Foreskin keratinocyte (primary cell): ENCODE measurements at places on chromosomes 2 and 18.

DNA sequence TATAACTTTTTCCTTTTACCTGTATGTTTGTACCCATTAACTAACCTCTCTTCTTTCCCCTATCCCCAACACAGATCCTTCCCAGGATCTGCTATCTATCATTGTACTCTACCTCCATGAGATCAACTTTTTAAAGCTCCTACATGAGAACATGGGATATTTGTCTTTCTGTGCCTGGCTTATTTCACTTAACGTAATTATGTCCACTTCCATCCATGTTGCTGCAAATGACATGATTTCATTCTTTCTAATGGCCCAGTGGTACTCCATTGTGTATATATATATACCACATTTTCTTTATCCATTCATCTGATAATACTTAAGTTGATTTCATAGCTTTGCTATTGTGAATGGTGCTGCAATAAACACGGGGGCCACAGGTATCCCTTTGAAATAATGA, 135.9 kb upstream of the THUMPD2 start:
- DNase-seq, result no peak

DNA sequence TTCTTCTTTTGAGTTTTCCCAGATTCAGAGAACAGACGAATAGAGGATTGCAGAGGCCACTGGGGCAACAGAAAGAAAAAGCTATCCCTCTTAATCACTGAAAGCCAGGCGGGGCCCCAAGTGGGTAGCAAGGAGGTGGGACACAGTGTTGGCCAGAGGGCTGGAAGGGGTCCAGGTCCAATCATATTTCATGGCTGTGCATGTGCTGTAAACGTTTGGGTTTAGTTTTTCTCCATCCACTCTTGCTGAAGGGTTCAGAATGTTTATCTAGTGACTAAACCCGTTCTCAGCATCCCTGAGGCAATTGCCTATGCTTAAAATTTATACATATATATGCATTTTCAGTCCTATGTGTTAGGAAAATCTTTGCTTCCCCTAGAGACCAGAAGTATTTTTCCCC, 99.4 kb upstream of the EPHA4 start:
- DNase-seq, result no peak

DNA sequence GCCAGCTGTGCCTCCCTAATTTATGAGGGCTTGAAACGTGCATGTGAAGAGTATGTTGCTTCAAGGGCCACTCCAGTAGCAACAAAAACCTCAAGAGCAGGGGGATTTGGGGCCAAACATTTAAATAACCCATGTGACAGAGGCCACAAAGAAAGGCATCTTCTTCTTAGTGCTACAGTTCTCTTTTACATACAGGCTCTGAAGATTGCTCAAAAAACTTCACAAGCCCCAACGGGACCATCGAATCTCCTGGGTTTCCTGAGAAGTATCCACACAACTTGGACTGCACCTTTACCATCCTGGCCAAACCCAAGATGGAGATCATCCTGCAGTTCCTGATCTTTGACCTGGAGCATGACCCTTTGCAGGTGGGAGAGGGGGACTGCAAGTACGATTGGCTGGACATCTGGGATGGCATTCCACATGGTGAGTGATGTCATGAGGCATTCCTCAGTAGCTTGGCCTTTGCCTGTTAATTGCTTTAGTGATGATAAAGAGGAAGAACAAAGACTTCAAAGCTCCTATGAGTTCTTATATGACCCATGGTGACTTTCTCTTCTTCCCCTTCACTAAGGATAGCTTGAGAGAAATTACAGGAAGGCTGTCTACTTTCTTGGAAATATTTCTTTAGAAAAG, 40.1 kb downstream of the NRP2 start:
- DNase-seq, result no peak

- DNase-seq, result no peak
Observed at GRCh38 chr2:177538323-177538722, 145.8 kb downstream of the AGPS start.

- peak; percentile 37 for DNase-seq
Observed at GRCh38 chr18:7221424-7222155, 9.3 kb upstream of the LRRC30 start.

GRCh38 chr2:227280895-227281294, 44.2 kb upstream of the MFF start:
- DNase-seq, result no peak

DNA sequence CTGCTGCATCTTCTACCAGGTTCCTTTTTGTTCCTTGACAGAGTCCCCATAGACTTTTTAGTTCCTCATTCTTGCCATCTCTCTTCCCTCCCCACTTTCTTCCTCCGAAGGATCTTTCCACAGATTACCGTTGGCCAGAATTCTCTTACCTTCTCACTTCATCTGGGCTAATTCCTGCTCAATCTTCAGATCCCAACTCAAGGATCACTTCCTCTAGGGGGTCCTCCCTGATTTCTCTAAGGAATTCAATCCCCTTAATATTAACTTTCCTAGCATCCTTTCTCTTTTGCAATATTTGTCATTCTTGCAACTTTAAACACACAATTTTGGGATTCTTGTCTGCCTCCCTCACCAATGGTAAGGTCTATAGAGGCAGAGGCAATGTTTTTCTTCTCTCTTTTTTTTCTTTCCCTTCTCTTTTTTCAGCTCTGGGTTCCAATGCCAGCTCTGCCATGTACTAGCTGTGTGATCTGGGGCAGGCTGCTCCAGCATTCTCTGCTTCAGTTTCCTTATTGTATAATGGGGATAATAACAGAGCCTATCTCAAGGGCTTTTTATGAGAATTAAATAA, 5.4 kb upstream of the KCNE4 start:
- DNase-seq, result no peak

DNA sequence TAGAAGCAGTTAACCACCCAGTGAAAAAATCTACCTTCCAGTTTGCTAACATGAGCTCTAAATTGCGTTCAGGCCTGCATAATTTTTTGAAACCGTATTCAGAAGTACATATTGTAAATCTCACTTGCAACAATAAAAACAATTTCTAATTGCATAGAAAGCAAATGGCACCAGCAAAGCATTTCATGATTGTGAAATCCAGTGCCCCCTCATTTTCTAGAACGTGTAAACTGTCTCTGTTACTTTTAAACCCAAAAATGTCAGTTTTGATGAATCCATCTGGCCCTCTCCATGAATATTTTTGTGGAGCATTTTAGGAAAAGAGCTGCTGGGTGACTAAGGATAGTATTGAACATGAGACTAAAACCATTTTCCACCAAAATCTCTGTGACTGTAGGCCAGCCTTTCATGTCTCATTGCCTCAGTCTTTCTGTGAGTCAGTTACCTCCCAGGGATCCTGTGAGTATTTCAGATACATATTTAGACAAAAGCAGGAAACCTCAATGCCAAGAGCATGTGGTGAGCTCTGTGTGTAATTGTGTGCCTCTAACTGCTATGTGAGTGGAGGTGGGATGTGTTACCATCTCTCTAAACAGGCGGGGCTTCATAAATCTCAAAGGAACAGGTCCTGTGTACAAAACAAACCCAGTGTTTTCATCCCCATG, 477.8 kb upstream of the DCC start:
- DNase-seq, result no peak

GRCh38 chr2:42414648-42415047, 53.6 kb upstream of the COX7A2L start:
- DNase-seq, result no peak

- DNase-seq, result no peak
Observed at GRCh38 chr2:161995553-161996016, 78.4 kb downstream of the DPP4 start.

DNA sequence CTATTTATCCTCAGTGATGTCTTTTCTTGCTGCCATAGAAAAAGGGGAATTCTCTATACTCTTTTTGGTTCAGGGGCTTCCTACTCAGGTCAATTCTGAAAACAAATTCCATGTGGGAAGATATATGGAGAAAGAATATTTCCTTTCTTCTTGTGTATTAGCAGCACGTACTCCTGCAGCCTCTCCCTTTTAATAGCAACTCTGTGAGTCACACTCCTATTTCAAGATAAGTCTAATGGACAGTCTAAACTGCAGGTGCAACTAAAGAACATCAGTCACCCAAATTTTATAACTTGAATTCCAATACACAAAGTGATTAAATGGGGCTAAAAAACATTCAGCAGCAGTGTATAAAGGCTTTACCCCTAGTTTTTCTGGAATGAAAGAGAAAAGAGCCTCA, 942.2 kb downstream of the CNTNAP5 start:
- DNase-seq, result peak; percentile 4

DNA sequence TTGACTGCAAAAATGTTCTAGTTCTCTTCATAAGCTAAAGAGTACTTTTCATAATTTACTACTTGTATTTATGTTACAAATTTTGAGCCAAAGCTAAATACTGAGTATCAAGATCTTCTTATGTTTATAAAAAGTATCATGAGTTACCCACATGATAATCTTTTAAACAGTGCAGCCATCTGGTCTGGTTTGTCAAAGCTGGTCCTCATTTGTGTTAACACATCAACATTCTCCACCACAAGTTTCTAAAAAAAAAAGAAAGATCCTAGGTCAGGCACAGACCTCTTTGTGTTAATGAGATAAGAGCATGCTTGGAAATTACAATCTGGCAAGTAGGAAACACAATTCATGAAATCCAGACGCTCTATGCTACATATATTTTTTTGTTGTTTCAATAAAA, 75.5 kb upstream of the FRZB start:
- no peak for DNase-seq

DNA sequence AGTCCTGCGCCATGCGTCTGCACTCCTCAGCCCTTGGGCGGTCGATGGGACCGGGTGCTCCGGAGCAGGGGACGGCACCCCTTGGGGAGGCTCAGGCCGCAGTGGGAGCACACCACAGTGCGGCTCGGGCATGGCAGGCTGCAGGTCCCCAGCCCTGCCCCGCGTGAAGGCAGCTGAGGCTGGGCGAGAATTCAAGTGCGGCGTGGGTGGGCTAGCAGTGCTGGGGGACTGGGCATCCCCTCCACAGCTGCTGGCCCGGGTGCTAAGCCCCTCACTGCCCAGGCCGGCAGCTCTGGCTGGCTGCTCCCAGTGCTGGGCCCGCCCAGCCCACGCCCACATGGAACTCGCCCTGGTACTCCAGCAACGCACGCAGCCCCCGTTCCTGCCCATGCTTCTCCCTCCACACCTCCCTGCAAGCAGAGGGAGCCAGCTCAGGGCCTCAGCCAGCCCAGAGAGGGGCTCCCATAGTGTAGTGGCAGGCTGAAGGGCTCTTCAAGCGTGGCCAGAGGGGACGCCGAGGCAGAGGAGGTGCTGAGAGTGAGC, 198.3 kb upstream of the CNTNAP5 start:
- no peak for DNase-seq

- no peak for DNase-seq
Observed at GRCh38 chr18:10081492-10081891, 167.7 kb downstream of the VAPA start.

DNA sequence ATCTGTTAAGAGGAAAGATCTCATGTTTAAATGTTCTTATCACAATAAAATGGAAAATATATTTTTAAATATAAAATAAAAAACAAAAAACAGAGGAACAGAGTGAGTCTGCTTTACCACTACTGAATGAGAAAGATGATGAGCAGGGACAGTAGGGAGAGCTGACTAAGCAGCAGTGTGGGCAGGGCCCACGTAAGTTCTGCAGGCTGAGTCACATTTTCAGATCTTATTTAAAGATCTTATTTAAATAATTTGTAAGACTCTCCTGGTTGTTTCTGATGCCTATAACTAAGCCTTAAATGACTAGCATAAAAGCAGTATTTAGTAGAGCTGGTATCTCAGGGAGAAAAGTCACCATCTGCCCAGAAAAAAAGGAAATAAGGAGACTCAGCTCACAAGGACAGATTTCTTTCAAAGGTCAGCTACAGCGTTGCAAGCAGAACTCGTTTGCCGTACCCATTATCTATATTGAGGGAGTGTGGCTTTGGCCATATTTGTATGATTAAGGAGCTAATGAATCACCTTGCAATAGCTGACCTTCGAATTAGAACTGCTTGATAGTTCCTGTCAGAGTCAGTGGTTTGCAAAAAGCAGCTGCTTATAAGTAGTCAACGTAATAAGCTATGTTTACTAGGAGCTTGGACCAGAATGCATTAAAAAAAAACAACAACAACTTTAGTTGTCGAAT, 322.1 kb upstream of the CHAC2 start:
- no peak for DNase-seq

DNA sequence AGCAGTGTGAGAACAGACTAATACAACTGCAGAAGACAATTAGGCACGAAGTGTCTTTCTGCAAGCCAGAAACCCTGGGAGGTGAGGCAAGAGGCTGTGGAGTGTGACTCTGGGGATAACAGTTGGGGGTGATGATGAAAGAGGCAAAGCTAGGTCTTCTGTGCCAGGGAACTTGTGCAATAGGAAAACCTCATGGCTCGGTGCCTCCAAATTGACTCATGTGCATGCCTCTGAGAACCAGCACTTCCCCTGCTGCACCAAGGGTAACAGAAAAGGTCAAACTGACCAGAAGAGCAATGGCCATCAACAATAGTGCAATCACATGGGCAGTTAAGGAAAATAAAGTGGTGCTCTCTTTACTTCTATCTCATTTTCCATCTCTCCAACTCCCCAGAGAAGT, 136.4 kb downstream of the SCG2 start:
- peak; percentile 53 for DNase-seq

DNA sequence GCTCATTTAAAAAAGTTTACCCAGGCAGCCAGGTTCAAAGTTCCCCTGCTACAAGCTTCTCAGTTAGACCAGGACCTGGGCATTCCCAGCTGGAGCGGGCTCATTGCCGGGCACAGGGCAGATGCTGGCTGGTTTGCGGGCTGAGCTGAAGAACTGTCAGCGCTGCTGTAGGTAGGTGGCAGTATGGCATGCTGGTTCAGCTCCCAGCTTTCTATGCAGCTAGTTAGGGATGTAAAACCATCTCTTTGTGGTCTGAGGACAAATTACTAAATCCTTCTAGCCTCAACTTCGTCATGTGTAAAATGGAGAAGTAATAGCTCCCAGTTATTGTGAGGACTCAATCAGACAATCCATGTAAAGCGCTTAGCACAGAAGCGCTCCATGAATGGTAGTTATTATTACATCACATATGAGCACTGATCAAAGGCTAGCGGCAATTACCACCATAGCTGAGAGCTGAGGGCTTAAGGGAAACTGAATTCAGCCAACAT, 2.4 kb upstream of the LDLRAD4 start:
- peak; percentile 20 for DNase-seq

GRCh38 chr2:232022718-232023117, 61.2 kb downstream of the DIS3L2 start:
- no peak for DNase-seq

DNA sequence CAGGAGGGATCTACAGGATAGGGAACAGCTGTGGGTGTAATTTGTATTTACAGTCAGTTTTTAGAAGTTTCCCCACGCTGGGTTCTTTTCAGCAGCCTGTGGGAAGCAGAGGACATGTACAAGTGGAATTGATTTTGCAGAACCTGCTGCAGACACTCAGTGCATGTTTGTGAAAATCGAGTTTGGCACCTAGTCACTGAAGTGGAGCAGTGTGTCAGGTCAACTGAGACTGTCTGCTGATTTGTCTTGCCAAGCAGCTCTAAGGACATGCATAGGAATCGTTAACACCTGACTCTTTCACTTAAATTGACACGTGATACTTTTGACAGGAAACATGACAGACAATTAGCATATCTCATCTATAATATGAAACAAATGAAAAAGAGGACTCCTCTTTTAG, 416.6 kb downstream of the TMX3 start:
- DNase-seq, result no peak

GRCh38 chr18:67672716-67673115, 156.2 kb upstream of the DSEL start:
- DNase-seq, result no peak
